ENCODE measurements at places on chromosomes 3 and 15. TPM values are rescaled to one million over a fixed set of nuclear protein-coding genes. Genes with fewer than 3 reads are reported as not detected.

The CLN6 gene
- total RNA-seq = 25.5 TPM

The COL8A1 gene
- total RNA-seq = 13.0 TPM

The CLDN18 gene
- total RNA-seq = 0.29 TPM

The ACKR2 gene
- total RNA-seq = 6.4 TPM

The THRB gene
- total RNA-seq = 22.3 TPM

The APBA2 gene
- total RNA-seq = 15.9 TPM

The GCHFR gene
- total RNA-seq = 26.7 TPM

The EFCC1 gene
- 5.0 TPM for total RNA-seq

The LARP6 gene
- 7.1 TPM for total RNA-seq

The ZNF620 gene
- 8.9 TPM for total RNA-seq

The SKOR1 gene
- 0.29 TPM for total RNA-seq

The NR1I2 gene
- 0.47 TPM for total RNA-seq

The TRPM1 gene
- 0.41 TPM for total RNA-seq

The SOX2 gene
- total RNA-seq = 0.29 TPM
